ENCODE measurements at places on chromosomes 16 and 17. TPM values are rescaled to one million over a fixed set of nuclear protein-coding genes. Genes with fewer than 3 reads are reported as not detected.
A peak's percentile ranks its signal among the peaks of the same experiment; 100 is the strongest.

- no peaks in the 10 kb centered on the region for H3K36me3 ChIP-seq
- H3K27me3 ChIP-seq = no peaks in the 10 kb centered on the region
- H3K4me3 ChIP-seq = no peak overlapping the region
- no peaks in the 10 kb centered on the region for H3K4me1 ChIP-seq
- H3K27ac ChIP-seq = no peak overlapping the region
- no peak for DNase-seq
These were observed 24.4 kb downstream of the PIEZO1 start for GRCh38 chr16:88760424-88761142.

- peaks cover 4% of the 10 kb centered on the region for H3K4me1 ChIP-seq
- H3K36me3 ChIP-seq = no peaks in the 10 kb centered on the region
- no peak for DNase-seq
- no peak overlapping the region for H3K27ac ChIP-seq
- H3K27me3 ChIP-seq = no peaks in the 10 kb centered on the region
These were observed 126.5 kb downstream of the WWOX start for GRCh38 chr16:78225919-78226318.

GRCh38 chr17:29129731-29130130, 50.5 kb downstream of the MYO18A start:
- no peaks in the 10 kb centered on the region for H3K36me3 ChIP-seq
- DNase-seq = no peak

GRCh38 chr17:71769850-71770249, 351.0 kb upstream of the SOX9 start:
- H3K4me3 ChIP-seq = no peak overlapping the region
- H3K36me3 ChIP-seq = no peaks in the 10 kb centered on the region
- DNase-seq = no peak
- no peaks in the 10 kb centered on the region for H3K4me1 ChIP-seq
- no peaks in the 10 kb centered on the region for H3K27me3 ChIP-seq
- H3K27ac ChIP-seq = no peak overlapping the region

DNA sequence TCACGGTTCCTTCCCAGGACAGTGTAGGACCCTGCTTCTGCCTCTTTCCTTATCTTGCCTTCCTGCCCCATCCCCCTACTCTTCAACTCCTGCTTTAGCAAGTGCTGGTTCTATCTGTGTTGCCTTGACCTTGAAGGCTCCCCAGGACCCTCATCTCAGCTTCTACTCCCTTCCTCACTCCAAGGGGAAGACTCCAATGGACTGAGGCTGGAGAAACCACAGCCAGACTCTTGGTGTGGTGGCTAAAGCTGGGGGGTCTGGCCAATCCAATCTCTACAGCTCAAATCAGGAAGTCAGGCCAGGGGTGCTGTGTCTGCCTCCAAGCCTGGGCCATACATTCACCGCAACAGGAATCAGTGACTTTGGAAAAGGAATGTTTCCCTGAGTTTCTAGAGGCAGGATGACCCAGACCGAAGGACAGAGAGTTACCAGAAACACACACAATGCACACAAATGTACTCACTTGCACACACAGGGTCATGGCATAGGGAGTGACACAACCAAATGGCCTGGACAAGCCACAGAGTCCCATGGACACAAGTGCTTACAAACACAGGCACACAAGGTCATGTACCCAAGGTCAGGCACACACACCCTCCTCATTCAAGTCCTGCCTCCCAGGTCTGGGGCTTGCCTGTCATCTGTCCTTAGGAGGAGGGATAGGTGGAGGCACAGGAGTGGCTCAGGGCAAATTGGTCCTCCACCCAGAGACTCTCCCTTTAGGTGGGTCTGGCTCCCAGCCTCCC, 1.7 kb upstream of the HSD11B2 start:
- H3K4me3 ChIP-seq = no peak overlapping the region
- DNase-seq = no peak
- no peaks in the 10 kb centered on the region for H3K4me1 ChIP-seq
- H3K27ac ChIP-seq = no peak overlapping the region
- H3K36me3 ChIP-seq = no peaks in the 10 kb centered on the region

GRCh38 chr17:9661027-9661426, 15.7 kb downstream of the USP43 start:
- H3K4me1 ChIP-seq = no peaks in the 10 kb centered on the region
- no peak for DNase-seq
- H3K36me3 ChIP-seq = no peaks in the 10 kb centered on the region
- H3K4me3 ChIP-seq = no peak overlapping the region
- no peak overlapping the region for H3K27ac ChIP-seq

DNA sequence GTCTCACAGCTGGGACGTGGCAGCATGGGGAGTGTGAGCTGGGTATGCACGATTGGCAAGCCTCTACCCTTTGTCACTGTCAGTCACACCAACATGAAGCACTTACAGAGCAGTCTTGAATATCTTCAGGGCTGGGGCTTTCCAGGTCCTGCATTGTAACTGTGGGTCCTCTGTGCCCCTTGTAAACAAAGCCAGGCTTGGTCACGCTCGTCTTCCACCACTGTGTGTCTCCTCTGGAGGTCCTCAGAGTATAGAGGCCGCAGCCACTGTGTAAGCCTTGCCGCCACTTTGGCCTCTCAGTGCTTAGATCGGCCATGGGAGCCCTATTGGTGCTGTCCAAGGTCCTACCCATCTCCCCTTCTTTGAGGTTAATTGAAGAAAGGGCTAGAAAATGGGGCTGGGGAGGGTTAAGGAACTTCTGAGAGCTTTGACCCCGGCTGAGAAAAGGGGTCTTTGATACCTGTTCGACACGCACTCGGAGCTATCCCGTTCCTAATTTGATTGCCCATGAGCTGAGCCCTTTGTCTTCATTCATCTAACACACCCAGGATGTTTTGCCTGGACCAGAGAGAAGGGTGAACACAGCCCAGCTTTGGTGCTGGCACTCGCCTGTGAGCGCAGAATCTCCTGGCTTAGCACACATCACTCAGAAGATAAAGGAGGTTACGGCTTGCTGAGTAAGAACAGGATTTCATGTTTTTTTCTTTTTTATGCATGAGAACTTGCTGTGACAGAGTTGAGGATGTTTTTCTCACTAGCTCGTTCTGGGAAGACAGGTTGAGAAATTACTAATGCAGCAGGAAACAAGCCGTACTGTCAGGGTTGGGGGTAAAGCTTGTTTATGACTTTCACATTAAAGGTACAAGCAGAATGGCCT, 267.9 kb downstream of the CPPED1 start:
- H3K36me3 ChIP-seq = no peaks in the 10 kb centered on the region
- no peak overlapping the region for H3K4me3 ChIP-seq
- no peaks in the 10 kb centered on the region for H3K27me3 ChIP-seq
- DNase-seq = no peak

DNA sequence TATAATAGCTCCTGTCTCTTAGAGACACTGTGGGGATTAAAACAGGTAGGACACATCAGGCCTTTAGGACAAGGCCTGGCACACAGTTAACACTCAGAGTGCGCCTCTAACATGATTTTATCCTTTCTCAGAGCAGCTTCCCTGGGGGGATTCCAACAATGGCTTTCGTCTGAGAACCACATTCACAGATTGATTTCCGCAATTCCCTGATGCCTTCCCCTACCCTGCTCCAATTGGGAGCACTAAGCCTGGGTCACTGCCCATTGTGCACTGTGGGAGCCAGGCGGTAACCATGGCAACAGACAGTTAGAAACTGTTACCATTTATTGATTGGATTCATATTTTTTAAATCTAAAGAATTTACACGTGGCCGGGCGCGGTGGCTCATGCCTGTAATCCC, 5.9 kb upstream of the ALKBH5 start:
- no peaks in the 10 kb centered on the region for H3K4me1 ChIP-seq
- H3K27me3 ChIP-seq = no peaks in the 10 kb centered on the region
- H3K27ac ChIP-seq = no peak overlapping the region
- H3K4me3 ChIP-seq = no peak overlapping the region
- no peaks in the 10 kb centered on the region for H3K36me3 ChIP-seq
- no peak for DNase-seq

DNA sequence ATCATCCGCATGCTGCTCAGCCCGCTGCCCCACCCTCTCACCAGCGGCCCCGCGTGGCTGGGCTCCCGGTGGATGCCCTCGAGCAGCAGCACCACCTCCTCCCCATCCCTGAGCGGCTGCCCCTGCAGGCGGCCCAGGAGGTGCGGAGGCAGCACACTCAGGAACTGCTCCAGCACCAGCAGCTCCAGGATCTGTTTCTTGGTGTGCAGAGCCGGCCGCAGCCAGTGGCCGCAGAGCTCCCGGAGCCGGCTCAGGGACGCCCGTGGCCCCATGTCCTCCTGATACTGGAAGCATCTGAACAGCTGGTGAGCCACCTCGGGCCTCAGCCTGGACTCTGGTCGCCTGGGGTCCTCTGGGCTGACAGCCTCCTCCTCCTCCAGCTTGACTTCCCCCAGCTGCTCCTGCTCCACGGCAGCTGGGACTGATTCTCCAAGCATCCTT, 6.6 kb downstream of the ZSCAN10 start:
- H3K4me3 ChIP-seq = no peak overlapping the region
- H3K27me3 ChIP-seq = no peaks in the 10 kb centered on the region
- no peaks in the 10 kb centered on the region for H3K4me1 ChIP-seq
- no peak for DNase-seq

- no peaks in the 10 kb centered on the region for H3K27me3 ChIP-seq
- H3K27ac ChIP-seq = peak overlapping the region; percentile 28
- peak overlapping the region; percentile 99 for H3K4me3 ChIP-seq
These were observed 30.9 kb downstream of the FAM222B start for GRCh38 chr17:28811651-28812090.

- H3K4me1 ChIP-seq = no peaks in the 10 kb centered on the region
- H3K36me3 ChIP-seq = no peaks in the 10 kb centered on the region
- H3K4me3 ChIP-seq = peak overlapping the region; percentile 99
- H3K27ac ChIP-seq = no peak overlapping the region
- no peaks in the 10 kb centered on the region for H3K27me3 ChIP-seq
- DNase-seq = peak; percentile 55
These were observed 2.0 kb downstream of the AXIN2 start for GRCh38 chr17:65559461-65559803.

- no peak for DNase-seq
- H3K27ac ChIP-seq = no peak overlapping the region
- H3K36me3 ChIP-seq = no peaks in the 10 kb centered on the region
- no peaks in the 10 kb centered on the region for H3K27me3 ChIP-seq
- H3K4me3 ChIP-seq = no peak overlapping the region
- H3K4me1 ChIP-seq = no peaks in the 10 kb centered on the region
These were observed 1.8 kb downstream of the HMOX2 start for GRCh38 chr16:4477966-4478365.

DNA sequence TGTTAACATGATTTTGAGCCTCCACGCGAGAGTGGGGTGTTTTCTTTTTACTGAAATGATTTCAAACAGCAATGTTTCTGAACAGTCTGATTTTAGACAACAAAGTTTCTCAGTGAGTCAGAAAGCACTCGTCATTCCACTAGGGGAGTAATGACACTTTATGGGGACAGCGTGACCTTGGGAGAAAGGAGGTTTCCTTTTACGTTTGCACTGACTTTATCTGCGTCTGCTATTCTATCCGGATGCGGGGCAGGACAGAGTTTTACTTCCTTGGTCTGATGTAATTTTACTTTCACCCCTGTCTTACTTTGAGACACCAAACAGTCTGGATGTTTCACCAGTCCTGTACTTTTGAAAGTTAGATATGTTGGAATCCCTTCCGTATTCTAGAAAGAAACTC, 20.7 kb downstream of the SLC47A1 start:
- no peaks in the 10 kb centered on the region for H3K4me1 ChIP-seq
- no peaks in the 10 kb centered on the region for H3K27me3 ChIP-seq
- no peak for DNase-seq
- H3K36me3 ChIP-seq = no peaks in the 10 kb centered on the region
- H3K27ac ChIP-seq = no peak overlapping the region
- H3K4me3 ChIP-seq = no peak overlapping the region

DNA sequence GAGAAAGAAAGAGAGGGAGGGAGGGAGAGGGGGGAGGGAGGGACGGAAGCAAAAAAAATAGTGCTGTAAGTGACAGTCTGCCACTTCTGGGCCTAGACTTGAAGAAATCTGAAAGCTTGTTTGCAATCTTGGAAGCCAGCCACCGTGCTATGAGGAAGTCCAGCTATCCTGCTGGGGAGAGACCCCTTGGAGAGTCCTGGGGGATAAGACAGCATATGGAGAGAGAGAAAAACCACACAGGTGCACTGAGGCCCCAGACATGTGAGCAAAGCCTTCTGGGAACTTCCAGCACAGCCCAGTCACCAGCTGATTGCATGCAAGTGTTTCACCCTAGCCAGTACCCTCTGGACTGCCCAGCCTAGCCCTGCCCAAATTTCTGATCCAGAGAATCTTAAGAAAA, 12.6 kb upstream of the ALOX12B start:
- no peaks in the 10 kb centered on the region for H3K27me3 ChIP-seq
- H3K36me3 ChIP-seq = no peaks in the 10 kb centered on the region
- no peak for DNase-seq
- H3K4me1 ChIP-seq = no peaks in the 10 kb centered on the region
- no peak overlapping the region for H3K27ac ChIP-seq

DNA sequence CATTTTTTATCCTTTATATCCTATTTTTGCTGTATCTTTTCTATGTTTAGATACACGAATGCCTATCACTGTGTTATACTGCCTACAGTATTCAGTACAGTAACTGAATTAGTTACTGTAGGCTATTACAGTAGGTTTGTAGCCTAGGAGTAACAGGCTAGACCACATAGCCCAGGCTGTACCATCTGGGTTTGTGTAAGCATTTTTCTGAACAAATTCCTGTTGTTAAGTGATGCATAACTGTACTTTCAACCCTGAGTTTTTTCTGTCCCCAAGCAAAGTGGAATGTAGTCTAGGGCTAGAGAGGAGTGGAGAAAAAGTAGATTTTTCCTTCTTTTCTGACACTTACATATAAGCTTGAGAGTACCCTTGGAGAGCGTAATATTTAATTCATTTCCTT, 282.1 kb downstream of the HS3ST3B1 start:
- no peaks in the 10 kb centered on the region for H3K27me3 ChIP-seq
- no peak for DNase-seq
- no peak overlapping the region for H3K4me3 ChIP-seq

- H3K36me3 ChIP-seq = no peaks in the 10 kb centered on the region
- no peak overlapping the region for H3K4me3 ChIP-seq
- no peak overlapping the region for H3K27ac ChIP-seq
- no peaks in the 10 kb centered on the region for H3K27me3 ChIP-seq
- no peak for DNase-seq
These were observed 349.6 kb downstream of the HAPSTR1 start for GRCh38 chr16:9441012-9441411.

GRCh38 chr16:3065069-3065741, at the start of gene IL32:
Gene IL32 (plus strand): TSS chr16:3065640. CDS start chr16:3065812, 172 bp downstream.
- H3K4me3 ChIP-seq = no peak within 1 kb of the TSS
- no peaks in the 10 kb centered on the region for H3K36me3 ChIP-seq
- no peak for DNase-seq

Gene KRTAP4-1
- total RNA-seq = not detected

Gene GRAPL
- 6.3 TPM for total RNA-seq

Gene KRT33B
- total RNA-seq = not detected

Gene OR4D1
- total RNA-seq = not detected

Gene MAPT
- 1.3 TPM for total RNA-seq

Gene DBNDD1
- total RNA-seq = 1.1 TPM

Gene EPOP
- 1.3 TPM for total RNA-seq

Gene CA5A
- not detected for total RNA-seq

Gene ERCC4
- 14.0 TPM for total RNA-seq

Gene PHKB
- total RNA-seq = 86.5 TPM

Gene CPHXL2
- not detected for total RNA-seq
